Activated naive CD4-positive, alpha-beta T cell treated with anti-CD3 and anti-CD28 coated beads, Interleukin-2, amount 50 U/mL, for 16 hours (primary cell): ENCODE measurements at places on chromosomes 4 and X.

GRCh38 chr4:186033027-186033426 is 35.9 kb upstream of the TLR3 start:
- DNase-seq: no peak

- peak; percentile 45 for DNase-seq
Measured at GRCh38 chr4:80362578-80363181, 27.1 kb downstream of the CFAP299 start.

DNA sequence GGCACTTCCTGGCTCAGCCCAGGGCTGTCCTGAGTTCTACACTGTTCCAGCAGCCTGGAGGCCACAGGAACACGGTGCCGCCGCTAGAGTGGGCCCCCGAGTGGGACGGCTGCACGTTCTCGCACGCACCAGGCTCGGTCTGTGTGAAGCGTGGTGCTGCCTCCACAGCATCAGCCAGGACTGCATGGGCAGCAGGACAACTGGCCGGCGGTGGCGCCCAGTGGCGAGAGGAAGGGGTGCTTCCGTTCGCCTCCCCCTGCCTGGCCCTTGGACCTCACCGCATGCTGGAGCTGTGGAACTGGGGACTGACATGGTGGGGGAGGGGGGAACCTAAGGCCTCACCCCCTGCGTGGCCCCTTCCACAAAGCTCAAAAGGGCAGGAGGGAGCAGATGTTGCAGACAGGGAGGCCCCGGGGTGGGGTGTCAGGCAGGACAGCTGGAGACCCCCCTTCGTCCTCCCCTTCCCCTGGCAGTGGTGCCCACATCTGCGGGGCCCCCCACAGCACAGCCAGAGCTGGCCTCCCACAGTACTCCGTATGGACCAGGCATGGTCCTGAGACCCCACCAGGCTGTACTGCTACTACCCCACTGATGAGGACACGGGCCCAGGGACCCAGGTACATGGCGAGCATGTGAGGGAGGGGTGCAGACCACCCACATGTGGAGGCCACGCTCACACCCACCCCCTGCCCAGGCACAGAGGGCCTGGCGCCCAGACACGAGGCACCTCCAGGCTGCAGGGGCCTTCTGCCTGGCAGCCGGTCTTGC is 58.5 kb downstream of the ACOX3 start:
- no peak for DNase-seq

DNA sequence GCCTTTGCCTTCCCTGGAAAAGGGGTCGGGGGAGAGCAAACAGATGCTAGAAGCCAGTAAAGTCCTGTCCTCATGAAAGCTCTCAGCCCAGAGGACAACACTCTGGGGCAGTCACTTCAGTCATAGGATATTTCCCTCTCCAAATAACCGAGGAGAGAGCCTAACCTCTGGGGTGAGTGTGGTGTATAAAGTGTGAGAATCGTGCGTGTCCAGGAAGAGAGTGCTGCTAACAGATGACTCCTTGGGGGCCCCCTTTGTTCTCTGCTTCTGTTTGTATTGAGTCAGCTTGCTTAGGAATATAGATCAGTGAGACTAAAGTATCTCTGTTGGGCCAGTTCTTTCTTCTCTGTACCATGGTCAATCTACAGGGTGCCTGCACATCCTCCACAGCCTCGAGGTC is 247.2 kb downstream of the PALLD start:
- DNase-seq: no peak

DNA sequence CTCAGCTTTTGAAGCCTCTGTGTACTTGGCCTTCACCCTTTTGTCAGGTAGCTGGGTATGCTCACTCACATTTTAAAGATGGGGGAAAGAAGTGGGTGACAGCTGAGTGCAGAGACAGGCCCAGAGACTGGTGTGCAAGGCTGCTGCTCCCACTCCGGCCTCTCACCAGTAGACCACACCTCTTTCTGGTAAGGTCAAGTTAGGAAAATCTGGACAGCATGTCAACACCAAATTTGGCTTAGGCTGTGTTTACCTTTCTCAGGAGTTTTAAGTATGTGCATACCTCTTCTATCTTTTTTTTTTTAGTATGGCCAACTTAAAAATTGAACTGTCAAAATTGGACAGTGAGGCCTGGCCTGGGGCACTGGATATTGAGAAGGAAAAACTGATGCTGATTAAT is 66.6 kb downstream of the CLDN22 start:
- no peak for DNase-seq

DNA sequence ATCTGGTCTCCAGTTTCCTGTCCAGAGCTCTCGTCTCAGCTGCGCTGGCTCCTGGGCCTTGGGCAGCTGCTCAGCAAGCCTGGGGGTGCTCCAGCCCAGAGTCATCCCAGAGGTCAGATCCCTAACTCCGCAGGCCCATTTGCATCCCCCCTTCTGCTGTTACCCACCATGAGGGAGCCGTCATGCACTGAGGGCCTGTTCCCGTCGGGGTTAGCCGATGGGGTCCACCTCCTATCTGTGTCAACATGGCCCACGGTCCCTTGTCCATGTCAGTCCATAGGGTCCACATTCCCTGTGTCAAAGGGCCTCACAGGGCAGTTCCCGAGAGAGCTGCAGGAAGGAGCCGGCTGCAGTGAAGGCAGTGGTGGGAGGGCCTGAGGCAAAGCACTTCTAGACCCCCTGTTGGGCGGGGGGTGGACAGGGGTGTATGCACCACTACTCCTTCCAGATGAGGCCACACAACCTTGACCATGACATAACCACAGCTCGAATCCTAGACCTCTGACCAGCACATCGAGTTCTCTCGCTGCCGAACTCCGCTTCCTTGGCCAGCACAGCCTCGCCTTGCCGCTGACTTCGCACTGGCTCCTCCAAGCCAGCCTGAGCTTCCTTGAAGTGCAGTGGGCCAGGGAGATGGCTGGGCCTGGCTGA is 24.9 kb downstream of the WDR1 start:
- no peak for DNase-seq
